ENCODE measurements at places on chromosomes 2 and 18. TPM values are rescaled to one million over a fixed set of nuclear protein-coding genes. Genes with fewer than 3 reads are reported as not detected.

Gene FIGLA
- total RNA-seq, result not detected

Gene OR6B2
- not detected for total RNA-seq

DNA sequence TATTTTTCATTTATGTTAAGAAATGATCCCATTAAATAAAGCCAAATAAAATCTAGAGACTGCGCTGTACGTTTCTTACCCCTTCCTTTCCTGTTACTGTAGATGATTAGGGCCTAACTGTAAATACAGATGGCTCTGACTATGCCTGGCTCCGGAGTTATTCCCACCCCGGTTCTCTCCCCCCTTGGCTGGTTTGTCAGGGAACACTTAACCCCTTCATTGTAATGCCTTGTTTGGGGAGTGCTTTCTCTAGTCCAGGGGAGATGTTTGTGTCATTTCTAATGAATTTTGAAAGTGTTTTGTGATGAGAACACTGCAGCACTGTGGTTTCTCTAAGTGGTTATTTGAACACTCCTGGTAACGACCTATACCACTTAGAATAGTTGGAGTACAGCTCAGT is 8.8 kb downstream of the UNC50 start:
- no peak for DNase-seq

Gene TCF23
- 0.12 TPM for total RNA-seq

DNA sequence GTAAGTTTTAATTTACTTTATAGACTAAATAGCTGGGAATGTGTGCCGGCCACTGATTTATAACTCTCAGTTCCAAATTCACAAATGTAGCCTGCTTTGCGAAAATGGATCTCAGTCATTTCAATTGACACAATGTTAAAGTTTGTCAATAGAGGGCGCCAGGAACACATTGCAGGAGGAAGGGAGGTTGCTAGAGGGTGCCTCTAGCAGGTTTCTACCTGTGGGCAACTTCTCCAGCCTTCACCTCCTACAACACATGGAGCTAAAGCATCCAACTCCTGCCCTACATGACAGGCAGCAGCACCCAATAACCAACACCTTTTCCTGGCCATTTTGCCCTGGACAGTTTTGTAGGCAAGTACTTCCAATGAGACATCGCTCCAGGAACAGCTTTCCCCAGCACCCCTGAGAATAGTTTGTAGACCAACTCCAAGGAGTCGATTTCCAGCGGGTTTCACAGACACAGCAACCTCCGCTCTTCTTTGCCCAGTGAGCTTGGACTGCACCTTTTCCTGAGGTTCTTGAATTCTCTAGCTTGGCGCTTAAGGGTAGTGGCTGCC is 784.8 kb upstream of the CDH2 start:
- no peak for DNase-seq

DNA sequence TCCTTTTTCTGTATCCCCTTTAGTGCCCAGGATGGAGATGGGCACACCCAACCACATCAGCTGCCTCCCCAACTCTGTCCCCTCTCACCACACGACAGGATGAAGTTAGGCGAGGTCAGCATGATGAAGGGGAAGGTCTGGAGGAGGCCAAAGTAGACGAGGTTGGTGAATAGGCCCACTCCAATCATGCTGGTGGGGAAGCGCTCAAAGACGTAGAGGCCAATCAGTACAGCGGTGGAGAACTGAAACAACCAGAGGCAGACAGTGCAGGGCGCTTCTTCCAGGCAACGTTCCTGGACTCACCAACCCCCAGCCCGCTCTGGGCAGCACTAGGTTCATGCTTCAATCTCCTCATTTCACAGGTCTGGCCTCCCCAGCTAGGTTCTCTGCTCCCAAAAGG is 2.9 kb downstream of the TEX261 start:
- no peak for DNase-seq

Gene PROC
- 3.3 TPM for total RNA-seq

Gene HOXD13
- not detected for total RNA-seq

Measured in mucosa of gallbladder (tissue), 1 donor.